HL-60 (cell line): ENCODE measurements at places on chromosomes 5 and 9.
A peak's percentile ranks its signal among the peaks of the same experiment; 100 is the strongest.

DNA sequence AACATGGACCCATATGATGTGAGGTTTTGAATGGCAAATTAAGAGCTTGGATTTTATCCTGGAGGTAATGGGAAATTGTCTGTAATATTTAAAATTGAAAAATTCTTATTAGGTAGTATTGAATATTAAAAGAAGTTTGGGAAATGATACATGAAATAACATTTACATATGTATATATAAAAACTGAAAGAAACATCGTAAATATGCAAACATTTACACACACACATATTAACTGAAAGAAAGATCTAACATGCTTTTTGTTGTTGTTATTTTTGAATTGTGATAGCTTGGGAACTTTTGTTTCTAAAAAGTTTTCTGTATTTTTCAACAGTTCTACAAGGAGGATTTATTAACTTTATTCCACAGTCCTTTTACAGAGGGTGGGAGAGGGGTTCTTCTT is 82.8 kb upstream of the ITGA2 start:
- no peak for DNase-seq

DNA sequence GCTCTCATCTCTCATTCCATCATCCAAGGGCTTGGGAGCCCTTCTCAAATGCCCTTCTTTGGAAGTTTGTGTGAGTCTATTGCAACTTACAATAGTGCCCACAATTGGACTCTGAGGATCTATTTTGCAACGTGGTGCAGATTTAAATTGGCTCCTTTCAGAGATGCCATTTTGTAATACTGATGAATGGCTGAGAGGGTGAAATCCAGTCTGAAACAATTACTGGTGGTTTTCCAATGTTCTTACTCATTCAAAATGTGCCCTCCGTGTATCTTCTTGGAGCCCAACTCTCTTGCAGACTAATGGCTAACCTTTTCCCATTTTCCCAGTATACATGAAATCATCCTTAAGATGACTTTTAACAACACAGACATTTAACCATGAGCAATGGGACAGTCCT is 6.1 kb downstream of the ZNF462 start:
- DNase-seq = no peak

GRCh38 chr9:31486630-31487029 is 897.8 kb upstream of the ACO1 start:
- no peak for DNase-seq

- peak; percentile 46 for DNase-seq
Observed at GRCh38 chr5:14202462-14202861, 59.3 kb downstream of the TRIO start.

GRCh38 chr9:21527579-21527978 is 45.5 kb upstream of the IFNE start:
- DNase-seq = no peak

DNA sequence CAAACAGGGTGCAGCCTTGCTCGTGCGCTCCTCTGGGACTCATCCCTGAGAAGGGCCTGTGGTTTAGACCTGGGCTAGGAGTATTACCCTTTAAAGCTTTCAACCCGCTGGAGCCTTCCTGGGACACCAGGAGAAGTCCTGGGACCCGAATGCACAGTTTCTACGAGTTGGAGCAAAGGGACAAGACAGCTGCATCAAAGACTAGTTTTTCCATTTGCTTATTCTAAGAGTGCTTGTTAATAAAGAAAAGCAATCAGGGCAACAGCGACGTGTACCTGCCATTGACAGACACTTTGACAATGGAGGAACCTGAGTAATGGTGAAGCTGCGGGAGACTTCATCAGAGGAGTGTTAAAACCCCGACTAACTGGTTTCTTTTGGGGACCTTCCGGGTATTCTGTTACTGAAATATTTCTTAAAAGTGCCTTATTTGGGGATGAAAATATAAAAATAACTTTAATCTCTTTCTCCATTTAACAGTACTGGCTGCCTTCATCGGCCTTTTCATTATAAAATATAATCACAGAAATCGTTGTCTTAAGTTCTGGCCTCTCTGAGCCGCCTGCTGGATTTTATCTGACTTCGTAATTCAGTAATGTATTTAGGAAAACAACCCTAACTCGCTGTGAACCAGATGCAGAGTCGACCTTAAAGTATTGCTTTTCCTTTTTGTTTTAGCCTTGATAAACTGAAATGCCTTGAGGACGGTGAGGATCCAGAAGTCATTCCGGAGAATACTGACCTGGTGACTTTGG is 732 bp downstream of the SNAPC3 start:
- no peak for DNase-seq

- no peak for DNase-seq
Observed at GRCh38 chr9:70263421-70263820, 4.6 kb downstream of the SMC5 start.

DNA sequence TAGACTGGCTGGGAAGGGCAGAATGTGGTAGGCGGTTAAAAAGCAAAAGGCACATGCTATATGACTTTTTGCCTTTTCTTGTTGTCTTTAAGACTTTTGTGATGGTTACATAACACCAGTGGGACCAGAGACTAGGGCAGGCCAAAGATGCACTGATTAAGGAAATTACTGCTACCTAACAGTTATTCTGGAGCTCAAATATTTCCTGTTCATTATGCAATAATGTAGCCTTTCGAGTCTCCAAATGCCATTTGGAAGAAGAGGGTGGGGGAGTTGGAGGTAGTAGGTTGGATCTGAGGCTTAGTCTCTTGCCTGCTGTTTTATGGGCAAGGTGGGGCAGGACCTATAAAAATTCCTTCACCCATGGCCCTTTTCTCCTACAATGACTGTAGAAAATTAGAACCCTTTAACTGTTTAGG is 51.7 kb downstream of the SH3GL2 start:
- no peak for DNase-seq

DNA sequence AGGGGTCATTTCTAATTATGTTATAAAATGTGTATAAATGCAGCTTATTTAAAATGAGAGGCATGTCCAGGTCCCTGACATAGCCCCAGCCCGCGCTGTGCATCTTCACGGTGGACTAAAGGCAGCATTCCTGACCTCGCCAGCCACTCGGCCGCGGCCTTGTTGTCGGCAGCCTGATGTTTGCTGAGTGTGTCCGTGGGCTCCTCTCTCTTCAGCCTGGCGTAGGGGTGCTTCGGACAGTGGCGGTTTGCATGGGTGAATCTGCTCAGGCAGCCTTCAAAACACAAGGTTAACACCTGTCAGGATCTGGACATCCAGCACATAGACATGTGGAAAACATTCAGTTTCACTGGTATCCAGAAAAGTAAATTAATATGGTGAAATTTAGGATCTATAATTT is 8.8 kb upstream of the SLC35D2 start:
- no peak for DNase-seq

GRCh38 chr9:134597957-134598883 is 43.4 kb upstream of the COL5A1 start:
- no peak for DNase-seq

DNA sequence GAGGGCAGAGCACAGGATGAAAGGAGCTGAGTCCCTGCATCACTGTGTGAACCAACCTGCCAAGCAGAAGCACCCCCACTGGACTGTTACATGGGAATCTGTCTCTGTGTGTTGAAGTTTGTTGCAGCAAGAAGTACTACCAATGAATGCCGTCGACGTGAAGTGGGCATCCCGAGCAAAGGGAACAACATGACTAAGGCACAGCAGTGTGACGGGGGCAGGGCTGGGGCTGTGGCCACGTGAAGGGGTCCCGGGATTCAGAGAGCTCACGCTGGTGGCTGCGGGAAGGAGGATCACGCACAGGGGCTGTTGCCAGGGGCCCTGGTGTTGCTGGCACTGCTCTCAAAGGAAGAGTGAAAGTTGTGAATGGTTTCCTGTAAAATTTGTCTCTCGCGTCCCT is 27.5 kb upstream of the GABBR2 start:
- DNase-seq = no peak

GRCh38 chr5:86354664-86355063 is 263.1 kb upstream of the COX7C start:
- DNase-seq = no peak

GRCh38 chr5:96661855-96662724 is at the start of gene CAST:
TSS of gene CAST (plus strand) at chr5:96662376. CDS start at chr5:96662423, 47 bp downstream.
- peak; percentile 54 for DNase-seq

DNA sequence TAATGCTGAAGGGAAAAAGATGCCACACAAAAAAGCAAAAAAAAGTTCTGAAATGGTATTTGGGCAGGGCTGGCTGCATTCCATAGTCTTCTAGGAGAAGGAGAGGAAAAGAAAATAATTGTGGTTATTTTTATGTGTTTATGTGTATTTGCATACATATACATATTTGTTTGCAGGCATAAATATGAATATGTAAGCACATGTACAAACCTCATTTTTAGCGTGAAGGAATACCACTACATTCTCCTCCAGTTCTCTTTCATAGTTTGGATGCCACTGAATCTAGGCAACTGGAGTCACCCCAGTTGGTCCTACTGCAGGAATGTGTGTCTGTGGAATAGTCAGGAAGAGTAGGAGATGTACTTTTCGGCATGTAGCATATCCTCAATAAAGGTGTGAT is 181.1 kb downstream of the YTHDC2 start:
- DNase-seq = no peak

DNA sequence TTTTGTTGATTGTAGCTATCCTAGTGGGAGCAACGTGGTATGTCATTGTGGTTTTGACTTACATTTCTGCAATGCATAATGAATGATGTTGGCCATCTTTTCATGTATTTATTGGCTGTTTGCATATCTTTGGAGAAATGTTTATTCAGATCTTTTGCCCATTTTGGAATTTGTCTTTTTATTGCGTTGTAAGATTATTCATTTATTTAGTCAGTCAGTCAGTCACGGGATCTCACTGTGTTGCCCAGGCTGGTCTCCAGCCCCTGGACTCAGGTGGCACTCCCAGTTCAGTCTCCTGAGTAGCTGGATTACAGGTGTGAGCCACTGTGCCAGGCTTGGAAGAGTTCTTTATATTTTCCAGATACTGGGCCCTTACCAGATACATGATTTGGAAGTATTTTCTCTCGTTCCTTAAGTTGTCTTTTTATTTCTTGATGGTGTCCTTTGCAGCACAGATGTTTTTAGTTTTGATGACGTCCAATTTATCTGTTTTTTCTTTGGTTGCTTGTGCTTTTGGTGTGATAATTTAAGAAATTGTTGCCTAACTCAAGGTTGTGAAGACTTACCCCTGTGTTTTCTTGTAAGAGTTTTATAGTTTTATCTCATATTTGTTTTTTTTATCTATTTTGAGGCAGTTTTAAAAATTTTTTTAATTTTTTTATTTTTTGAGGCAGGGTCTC is 67.1 kb downstream of the EHMT1 start:
- DNase-seq = no peak

- peak; percentile 18 for DNase-seq
Observed at GRCh38 chr9:34125681-34126206, 754 bp downstream of the DCAF12 start.

DNA sequence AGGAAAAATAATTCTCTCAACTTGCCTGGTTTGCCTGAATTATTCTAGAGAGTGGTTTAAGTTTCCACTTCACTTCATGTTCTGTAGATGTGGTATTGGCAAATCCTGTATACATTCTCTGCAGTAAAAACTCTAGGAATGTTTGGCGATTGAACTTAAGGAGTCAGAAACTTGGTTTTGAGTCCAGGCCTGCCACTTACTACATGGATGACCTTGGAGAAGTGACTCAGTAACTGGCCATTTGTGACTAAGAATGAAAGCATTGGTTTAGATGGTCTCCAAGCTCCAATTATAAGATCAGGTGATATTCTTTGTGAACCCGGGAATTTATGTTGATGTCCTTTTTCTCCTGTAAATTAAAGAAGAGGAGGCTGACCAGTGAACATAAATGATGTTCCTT is 233.8 kb downstream of the GAS1 start:
- DNase-seq = no peak

DNA sequence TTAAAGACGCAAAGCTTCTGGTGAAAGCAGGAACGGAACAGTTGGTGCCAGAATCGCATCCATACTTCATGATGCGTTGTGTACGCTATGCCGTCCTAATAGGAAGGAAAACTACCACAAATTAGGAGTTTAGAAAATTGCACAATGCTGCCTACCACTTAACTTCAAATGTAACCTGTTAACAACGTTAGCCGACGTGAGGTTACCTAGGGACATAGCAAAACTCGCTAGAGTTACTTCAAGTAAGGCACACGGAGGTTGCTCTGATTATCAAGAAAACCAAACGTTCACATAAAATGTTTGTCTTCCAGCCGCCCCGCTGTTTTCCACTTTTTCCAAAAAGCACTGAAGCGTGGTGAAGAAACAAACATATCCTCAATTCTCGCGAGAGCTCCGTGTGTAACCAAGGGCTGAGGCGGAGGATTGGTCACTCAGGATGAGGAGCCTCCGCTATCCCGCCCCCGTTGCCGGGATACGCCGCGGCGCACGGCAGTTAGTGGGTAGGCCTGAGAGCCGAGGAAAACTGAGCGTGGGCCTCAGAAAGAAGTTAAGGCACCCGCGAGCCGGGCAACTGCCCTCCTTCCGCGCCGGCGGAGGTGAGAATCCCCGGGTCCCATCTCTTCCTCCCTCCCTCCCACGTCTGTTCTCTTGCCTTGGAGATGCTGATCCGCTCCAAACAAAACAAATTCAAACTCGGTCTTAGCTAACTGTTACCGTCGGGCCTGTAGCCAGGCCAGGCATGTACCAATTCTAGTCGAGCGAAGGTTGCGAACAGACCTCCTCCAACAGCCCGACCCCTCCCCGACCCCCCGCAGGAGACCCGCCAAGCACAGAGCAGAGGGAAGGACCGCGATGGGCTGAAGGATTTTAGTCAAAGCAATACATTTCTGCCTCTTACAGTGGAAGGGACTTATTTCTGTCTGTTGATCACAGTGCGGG is at the start of gene IFT74:
TSS of gene IFT74 (plus strand) at position 492 of the 939 bp plus-strand sequence. CDS start 5,556 bp downstream, outside the sequence.
- DNase-seq = peak; percentile 66

GRCh38 chr5:135069016-135069770 is 35.2 kb upstream of the PITX1 start:
- DNase-seq = no peak

GRCh38 chr5:6808462-6808861 is 95.2 kb downstream of the TENT4A start:
- DNase-seq = no peak

GRCh38 chr5:107011605-107012004 is 659.1 kb downstream of the EFNA5 start:
- no peak for DNase-seq

GRCh38 chr9:115944166-115944948 is 209.2 kb upstream of the PAPPA start:
- DNase-seq = no peak

DNA sequence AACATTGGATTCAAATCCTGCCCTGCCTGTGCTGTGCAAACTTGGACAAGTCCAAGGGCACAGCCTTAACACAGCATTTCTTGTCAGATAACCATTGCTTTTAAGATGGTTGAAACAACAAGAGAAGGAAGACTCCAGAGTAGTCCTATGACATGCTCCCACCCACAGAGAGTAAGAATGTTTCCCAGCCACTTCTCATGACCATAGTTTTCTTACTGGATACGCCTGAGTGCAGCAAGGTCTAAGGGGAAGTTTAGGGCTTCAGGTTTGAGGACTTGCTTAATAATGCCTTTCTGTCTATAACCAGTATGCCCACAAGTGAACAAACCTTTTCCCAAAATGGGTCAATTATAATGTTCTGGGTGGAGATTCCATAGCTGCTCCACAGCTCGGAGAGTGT is 126.4 kb downstream of the SLF1 start:
- DNase-seq = no peak

GRCh38 chr9:137434498-137435380 is 6.4 kb downstream of the ENTPD8 start:
- no peak for DNase-seq
